ENCODE measurements at places on chromosomes 1 and 21.

DNA sequence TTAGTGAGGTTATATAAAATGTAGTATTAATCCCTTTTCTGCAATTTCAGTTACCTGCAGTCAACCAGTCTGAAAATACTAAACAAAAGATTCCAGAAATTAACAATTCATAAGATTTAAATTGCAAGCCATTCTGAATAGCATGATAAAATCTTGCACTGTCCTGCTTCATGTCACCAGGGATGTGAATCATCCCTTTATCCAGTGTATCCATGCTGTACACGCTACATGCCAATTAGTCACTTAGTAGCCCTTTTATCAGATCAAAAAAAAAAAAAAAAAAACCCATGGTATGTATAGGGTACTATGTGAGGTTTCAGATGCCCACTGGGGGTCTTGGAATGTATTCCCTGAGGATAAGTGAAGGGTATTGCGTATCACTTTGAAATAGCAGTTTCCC lies 191.3 kb upstream of the HP1BP3 start:
- no peak for DNase-seq

- no peak for DNase-seq
Measured at GRCh38 chr1:34250342-34250741, 73.6 kb downstream of the C1orf94 start.

- DNase-seq = no peak
Measured at GRCh38 chr1:39729030-39729429, 9.7 kb upstream of the PPIE start.

GRCh38 chr1:197585809-197586208 lies 189.5 kb downstream of the DENND1B start:
- no peak for DNase-seq

GRCh38 chr1:22808676-22809483 lies 98.2 kb downstream of the EPHB2 start:
- DNase-seq = no peak

Measured in GM12878 (cell line).